ENCODE measurements at places on chromosomes 6 and 20.
A peak's percentile ranks its signal among the peaks of the same experiment; 100 is the strongest.

DNA sequence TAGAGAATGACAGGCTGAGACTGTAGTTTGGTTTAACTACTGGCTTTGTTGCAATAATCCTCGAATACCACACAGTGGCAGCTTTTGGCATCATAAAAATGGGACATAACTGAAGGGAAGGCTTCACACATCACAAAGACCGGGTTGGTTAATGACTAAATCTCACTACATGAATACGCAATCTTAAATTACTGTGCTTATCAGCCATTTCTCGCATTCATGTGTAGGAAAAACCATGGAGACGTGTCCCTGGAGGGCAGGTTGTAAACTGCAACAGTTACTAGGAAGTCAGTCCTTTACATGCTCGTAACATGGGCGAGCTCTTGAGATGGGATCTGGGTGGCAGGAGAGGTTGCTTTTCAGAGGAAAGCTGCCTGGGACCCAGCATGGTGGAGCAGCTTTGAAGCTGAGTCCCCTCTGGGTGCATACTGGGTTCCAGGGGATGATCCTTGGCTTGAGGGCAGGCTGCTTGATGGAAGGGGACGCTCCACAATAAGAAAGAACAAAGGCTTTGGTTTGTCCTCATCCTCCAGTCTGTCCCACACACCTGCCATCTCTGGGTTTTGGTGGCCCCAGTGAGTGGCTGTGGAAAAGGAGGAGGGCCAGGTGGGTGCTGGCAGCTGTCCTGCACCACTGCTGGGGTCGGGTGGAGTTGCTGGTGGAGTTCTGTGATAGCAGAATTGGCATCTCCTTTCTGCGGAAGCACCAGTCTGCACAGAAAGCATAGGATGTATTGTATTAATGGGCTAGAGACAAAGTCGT, 2.1 kb downstream of the RPS21 start:
- no peak for DNase-seq

GRCh38 chr6:14450578-14450977, 333.0 kb downstream of the CD83 start:
- DNase-seq, result no peak

DNA sequence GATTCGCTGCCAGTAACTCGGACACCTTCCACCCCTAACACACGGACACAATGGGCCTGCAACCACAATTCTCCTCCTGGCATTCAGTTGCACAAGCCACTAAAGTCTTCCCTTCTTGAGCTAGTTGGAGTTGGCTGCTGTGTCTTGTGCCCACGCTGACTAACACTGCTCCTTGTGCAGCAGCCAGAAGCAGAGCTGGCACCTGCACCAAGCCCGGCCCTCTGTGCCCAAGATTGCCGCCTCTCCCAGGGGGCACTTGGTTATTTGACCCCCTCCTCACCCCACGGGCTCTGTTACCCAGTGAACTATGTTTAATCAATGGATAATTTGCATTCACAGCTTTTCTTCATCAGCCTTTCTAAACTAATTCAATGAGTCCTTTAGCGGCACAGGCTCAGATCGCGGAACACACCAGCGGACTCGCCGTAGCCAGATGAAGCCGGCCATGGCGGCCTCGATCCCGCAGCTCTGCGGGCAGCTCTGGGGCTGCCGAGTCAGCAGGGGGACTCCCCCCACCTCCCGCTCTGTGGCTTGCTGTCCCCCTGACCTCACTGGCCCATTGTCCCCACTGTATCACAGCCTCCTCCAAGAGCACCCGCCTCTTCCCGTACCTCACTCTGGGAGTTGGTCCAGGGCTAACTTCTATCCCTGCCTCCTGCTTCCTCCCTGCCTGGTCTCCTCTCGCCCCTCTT, 94.8 kb upstream of the AFDN start:
- DNase-seq, result no peak

- DNase-seq, result no peak
Observed at GRCh38 chr6:166656230-166657151, 29.4 kb upstream of the RPS6KA2 start.

- DNase-seq, result no peak
Observed at GRCh38 chr20:32764005-32764960, 2.1 kb downstream of the DNMT3B start.

- DNase-seq, result no peak
Observed at GRCh38 chr6:54011277-54011648, 100.0 kb upstream of the MLIP start.

- no peak for DNase-seq
Observed at GRCh38 chr20:36599912-36600345, 5.7 kb upstream of the RAB5IF start.

DNA sequence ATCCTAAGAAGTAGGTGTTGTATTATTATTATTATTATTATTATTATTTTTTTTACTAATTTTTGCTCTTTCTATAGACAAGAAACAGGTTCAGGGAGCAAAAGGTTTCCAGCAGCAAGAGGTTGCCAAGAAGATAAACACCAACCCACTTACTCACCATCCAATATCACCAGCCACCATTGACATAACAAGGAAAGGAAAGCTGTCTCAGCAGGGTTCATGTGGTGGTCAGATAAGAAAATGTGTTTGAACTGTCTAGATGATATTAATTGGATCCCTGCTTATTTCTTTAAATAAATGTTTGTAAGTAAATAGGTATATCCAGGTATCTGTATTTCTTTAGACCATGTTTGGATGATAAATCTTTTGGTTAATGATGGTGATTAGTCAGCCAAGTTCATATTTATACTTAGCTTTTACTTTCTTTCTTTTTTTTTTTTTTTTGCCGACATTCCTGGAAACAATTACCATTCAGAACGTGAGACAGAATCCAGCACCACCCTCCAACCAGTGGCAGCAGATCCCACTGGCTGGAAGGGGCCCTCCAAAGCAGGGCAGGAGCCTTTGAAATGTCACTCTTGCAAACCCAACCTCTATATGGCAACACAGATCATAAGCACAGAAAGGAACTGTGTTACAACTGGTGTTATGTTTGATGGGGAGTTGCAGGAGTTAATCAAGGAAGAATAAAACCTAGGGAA, 139.2 kb upstream of the ECI2 start:
- DNase-seq, result no peak

DNA sequence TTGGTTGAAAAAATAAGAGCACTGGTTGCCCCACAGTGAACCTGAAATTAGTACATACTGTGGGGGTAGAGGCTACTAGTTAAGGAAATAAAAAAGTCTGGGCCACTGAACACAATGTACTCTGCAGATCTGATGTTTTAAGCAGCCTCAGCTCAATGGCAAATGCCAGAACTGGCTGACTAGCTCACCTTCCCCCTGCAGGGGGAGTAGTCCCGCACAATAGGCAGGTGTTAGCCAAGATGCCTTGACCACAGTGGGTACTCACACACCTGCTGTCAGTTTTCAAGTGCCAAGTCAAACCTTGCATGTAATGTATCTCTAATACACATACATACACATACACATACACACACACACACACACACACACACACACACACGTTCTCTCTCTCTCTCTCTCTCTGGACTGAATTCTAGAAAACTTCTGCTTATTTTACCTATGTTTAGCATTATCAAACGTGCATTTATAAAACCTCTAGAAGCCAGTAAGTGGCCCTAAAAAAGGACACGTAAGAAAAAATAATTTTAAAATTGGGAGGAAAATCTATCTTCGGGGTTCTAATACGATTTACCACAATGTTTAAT, 36.1 kb downstream of the GMDS start:
- peak; percentile 19 for DNase-seq
